ENCODE measurements at places on chromosomes 5 and 9. TPM values are rescaled to one million over a fixed set of nuclear protein-coding genes. Genes with fewer than 3 reads are reported as not detected.

Gene DUSP1
- 32.7 TPM for total RNA-seq

Gene PCDHB16
- 0.18 TPM for total RNA-seq

Gene DOCK2
- 4.4 TPM for total RNA-seq

Gene GFPT2
- 66.0 TPM for total RNA-seq
